ENCODE measurements at places on chromosomes 5 and 9.

GRCh38 chr5:144276034-144276822 lies 105.6 kb downstream of the KCTD16 start:
- DNase-seq, result no peak

DNA sequence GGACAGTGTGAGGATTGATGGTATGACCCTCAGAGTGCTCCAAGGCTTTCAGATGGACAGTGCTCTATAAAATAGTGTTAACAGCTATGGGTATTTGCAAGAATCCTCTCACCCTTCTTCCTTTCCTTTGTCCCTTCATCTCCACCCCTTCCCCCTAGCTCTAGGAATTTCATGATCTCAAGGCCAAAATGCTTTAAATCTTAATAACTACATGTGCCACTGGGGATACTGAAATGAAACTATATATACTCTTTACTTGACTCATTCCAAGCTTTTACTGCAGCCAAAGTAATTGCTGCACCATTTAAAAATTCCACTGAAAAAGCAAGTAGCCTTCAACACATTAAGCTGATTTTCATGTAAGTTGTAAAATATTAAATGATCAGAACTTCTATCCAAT lies 361.6 kb upstream of the SLC30A5 start:
- no peak for DNase-seq

DNA sequence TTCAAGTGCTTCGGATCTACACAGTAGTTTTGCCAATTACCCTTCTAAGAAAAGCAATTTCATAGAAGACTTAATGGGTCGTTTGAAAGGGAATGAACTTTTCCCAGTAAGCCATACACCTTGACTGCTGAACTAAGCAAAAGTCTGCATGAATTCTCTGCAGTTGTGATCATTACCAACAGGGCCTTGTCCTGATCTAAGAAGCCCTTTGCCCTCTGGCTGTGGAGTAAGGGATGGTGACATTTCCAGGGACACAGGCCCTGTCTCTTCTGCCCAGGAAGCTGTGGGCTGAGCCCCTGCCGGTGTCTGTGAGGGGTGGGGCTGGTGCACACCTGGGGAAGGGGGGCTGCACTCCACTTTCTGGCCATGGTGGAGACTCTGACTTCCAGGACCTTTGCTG lies 30.5 kb downstream of the ZDHHC11 start:
- DNase-seq, result no peak

DNA sequence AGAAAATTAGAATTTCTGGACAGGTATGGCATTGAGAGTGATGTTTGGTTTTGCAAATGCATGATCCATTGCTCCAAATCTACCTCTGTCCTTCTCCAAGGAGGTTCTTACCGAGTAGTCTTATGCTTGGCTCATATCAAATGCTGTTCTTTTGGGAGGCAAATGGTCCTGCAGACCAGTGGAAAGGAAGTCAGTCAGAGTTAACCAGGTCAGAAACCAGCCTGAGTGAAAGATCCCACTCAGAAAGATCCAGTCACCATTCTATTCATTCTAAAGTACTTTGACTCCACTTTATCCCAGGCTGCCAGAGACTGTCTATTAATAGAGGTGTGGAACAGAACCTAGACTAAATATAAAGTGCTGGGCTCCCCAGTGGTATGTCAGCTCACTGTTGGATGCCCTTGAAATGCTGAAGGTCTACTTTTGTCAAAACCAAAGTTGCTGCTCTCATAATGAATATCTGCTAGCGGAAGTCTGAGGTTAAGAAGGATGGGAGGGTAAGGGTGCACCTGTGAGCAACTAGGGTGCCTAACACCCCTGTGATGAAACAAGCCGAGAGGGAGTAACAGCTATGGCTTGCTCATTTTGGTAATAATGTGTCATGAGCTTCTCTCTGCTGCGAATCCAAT lies 302.2 kb downstream of the ZNF608 start:
- DNase-seq, result no peak

DNA sequence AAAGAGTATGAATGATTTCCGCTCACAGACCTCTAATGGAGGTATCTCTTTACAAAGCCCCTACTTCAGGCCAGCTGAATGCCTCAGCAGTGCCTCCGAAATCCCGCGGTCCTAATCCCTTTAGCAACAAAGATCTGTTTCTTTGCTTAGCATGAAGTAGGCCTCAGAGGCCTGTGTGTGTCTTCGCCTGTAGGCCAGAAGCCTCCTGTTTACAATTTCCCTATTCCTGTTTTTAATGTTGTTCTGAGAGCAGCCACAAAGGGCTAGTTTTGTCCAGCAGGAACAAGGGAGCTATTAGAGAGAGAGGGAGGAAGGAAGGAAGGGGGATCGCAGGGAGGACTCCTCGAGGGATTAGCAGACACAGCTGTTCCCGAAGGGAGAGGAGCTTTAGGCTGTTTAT lies 166.4 kb upstream of the SPRY4 start:
- no peak for DNase-seq

- no peak for DNase-seq
Observed at GRCh38 chr9:135348788-135349150, 130.8 kb upstream of the PPP1R26 start.

GRCh38 chr5:86968301-86968753 lies 299.4 kb upstream of the RASA1 start:
- DNase-seq, result peak; percentile 51

GRCh38 chr5:103132684-103133083 lies 12.6 kb downstream of the PPIP5K2 start:
- no peak for DNase-seq

DNA sequence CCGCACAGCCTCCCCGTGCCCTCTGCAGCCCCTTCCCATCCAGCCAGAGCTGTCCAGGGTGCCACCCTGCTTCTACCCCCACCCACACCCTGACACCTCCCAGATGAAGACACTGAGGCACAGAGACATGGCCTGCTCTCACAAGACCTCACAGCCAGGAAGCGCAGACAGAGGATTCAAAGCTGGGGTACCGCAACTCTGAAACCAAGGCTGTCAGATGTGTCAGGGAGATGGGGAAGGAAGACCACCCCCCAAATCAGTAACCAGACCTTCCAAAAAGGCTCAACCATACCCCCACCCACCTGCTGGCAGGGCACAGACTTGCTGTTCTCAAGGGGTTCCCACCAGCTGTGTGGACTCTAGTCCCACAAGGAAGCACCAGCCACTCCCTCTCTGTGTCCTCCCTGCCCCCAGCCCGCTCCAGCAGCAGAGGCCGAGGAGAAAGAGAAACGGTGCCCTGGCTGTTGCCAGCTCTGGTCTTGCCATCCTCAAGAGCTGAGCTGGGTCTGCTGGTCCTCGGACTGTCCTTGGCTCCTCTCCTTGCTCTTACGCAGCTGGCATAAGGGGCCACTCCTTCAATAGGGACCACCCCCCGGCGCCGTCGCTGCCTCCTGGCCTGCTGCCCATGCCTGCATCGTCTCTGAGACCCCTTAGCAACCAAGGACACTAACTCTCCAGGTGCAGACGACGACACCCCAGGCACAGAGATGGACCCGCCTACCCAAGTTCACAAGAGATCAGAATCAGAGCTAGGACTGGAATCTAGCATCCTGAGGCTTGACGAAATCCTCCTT lies 699 bp downstream of the AKNA start:
- peak; percentile 58 for DNase-seq

- no peak for DNase-seq
Observed at GRCh38 chr5:19739671-19740070, 248.3 kb downstream of the CDH18 start.

DNA sequence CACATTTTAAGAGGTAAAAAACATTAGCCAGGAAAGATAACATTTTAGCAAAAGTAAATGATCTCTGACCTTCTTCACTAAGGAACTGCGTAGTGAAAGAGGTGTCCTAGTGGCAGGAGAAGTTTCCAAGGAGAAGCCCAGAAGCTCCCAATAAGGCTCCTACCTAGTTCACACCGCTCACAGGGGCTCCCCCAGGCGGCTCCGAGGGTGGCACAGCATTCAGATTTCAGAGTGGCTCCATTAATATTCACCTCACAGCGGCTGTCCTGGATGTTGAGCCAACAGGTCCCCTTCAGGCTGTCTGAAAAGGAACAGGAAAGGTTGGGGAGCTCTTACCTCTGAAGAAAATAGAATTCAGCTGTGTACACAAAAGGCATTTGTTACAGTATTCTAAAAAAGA lies 187.3 kb downstream of the FBN2 start:
- DNase-seq, result no peak

- DNase-seq, result peak; percentile 30
Observed at GRCh38 chr9:68500457-68501381, 40.0 kb downstream of the TMEM252 start.

GRCh38 chr5:2047341-2047927 lies 164.7 kb upstream of the IRX4 start:
- DNase-seq, result no peak

DNA sequence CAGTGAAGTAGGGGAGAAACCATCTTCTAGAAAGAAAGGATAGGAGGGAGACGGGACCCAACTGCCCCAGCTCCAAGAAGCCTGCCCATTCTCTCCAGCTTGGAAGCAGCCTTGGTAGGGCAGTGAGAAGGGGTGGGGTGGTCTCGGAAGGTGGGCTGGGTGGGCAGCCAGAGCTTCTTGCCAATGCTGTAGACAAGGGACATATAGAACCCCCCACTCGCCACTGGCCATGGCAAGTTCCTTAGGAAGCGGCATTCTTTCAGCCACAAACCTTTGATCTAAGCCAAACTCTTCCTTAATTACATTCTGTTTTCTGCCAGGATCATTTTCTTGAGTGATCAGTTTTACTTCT lies 90.2 kb downstream of the PSD2 start:
- DNase-seq, result no peak

DNA sequence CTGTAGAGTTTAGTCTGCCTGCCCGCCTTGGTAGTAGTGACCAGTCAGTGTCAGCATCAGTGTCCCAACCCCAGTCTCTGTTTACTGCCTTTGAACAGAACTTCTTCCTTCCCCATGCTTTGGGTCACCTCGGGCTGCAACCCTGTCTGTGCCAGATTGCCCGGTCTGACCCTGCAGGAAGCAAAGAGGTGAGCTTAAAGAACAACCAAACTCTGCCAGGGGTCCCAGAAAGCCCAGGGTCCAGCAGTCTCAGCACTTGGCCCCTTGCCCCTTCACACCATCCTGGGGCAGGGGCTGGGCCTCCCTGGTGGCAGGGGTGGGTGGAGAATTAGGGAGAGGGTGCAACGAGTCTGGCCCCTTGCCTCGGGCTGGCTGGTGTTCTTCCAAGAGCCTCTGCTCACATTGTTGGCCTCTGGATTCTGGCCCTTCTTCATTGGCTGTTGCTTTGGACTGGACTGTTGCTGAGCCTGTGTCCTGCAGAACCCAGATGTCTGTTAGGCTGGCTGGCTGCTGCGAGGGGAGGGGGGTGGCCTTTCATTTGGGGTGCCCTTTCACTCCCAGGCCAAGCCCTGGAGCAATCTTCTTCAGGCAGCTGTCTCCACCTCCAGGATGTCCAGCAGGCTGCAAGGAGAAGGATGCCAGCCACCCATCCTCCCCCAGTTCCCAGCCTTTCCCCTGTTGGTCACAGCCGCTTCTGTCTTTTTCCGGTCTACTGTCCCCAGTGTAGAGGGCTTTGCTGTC lies 51.2 kb downstream of the SAR1B start:
- no peak for DNase-seq

DNA sequence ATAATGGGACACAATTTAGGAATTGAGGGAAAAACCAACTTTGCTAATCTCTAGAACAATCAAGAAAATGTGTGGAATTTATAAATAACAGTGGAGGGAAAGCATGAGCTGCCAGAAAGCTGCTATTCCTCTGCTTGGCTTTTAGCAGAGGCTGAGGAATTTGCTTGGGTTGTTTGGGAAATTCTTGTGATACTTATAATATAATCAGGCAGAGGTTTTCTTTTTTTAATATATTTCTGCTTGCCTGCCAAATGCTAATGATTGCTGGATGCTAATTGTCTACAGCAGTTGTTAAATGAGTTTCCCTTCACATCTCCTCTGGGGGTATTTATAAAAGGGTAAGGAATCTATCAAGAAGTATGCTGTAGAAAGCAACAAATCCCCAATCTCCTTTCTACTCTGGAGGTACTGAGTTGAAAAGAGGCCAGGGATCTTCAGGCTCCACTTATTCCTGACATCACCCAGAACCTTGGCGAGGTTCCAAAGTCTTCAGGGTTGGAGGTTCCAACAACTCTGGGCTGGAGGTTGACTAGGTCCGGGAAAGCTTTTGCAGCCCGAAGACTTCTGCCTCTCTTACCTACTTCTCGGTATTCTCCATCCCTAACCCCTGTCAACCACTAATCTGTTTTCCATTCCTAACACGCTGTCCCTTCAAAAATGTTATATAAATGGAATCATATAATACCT lies 60.4 kb upstream of the TMED7 start:
- peak; percentile 13 for DNase-seq

- DNase-seq, result no peak
Observed at GRCh38 chr5:9324348-9325077, 221.4 kb downstream of the SEMA5A start.

GRCh38 chr5:112734597-112734996 lies 3.1 kb upstream of the APC start:
- no peak for DNase-seq

DNA sequence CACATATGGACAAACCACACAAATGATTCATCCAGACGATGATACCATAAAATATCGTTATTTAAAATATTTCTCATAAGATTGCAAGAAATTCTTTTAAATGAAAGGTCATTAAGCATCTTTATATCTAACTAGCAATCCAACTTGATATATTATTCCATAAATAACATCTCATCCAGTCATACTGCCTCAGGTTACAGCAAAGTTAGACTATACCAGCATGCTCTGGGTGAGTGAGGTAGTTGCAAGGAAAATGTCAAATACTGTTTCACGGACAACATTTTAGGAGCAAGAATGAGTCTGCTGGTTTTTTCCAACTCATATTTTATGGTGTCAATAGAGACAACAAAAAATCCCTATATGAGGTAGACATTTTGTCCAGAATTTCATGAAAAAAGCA lies 200.9 kb upstream of the TRPM3 start:
- no peak for DNase-seq

DNA sequence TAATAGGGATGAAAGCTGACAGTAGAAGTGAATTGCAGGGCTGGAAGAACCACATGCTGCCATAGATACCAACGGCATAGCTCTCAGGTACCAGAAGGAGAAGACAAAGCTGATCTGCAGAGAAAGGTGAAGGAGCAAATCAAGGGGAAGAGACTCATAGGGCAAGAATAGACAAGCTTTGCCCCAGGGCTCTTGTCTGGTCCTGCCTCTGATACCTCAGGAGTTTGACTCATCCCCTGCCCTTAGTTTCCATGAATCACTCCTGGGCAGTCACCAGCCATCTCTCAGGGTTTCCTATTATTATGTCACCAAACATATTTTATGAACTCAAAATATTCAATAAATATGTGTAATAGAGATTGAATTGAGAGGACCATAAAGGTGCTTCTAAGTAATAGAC lies 800.9 kb downstream of the DNAH5 start:
- DNase-seq, result no peak

Measured in hepatocyte (in vitro differentiated cells).